ENCODE measurements at places on chromosomes 16 and 17.

- DNase-seq: no peak
Observed at GRCh38 chr16:8346294-8346693, 244.0 kb downstream of the TMEM114 start.

- peak; percentile 41 for DNase-seq
Observed at GRCh38 chr17:78725448-78726021, 56.5 kb downstream of the CYTH1 start.

DNA sequence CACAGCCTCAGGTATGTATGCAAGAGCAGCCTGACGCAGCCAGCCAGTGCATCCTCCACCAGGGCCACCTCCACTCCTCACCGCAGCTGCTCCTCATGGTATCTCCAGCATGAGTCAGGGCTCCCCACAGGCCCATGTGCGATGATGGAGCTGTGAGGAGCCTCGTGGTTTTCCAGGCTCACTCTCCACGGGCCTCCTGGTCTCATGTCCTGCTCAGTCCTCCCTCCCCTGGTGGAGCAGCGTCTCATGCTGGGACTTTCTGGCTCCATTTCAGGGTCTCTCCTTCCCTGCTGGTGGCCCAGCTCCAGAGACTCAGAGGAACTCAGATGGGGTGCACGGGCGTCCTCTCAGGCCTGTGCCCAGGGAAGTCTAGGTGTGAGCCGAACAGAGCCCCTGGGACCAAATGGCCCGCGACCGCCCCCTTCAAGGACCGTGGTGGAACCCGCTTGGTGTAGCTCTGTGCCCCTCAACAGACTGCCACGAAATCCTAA, 70.4 kb downstream of the METRNL start:
- no peak for DNase-seq

GRCh38 chr16:30428055-30428454, 1.8 kb downstream of the DCTPP1 start:
- no peak for DNase-seq

DNA sequence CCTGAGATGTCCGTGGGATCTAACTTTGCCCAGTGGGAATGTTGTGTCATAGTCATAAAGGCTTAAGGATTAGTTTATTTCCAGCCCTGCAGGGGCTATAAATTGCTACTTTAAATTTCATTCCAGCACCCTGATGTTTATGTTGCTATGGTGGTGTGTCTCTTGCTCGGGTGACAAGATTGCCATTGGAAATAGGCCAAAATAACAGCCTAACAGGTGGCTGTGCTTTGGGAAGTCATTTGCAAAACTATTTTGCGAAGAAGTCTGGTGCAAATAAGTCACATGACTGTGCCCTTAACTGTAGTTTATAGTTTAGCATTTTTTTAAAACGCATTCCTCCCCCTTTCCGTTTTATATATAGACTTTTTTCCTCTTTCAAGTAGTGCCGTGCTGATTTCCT, 23.1 kb downstream of the PITPNC1 start:
- no peak for DNase-seq

DNA sequence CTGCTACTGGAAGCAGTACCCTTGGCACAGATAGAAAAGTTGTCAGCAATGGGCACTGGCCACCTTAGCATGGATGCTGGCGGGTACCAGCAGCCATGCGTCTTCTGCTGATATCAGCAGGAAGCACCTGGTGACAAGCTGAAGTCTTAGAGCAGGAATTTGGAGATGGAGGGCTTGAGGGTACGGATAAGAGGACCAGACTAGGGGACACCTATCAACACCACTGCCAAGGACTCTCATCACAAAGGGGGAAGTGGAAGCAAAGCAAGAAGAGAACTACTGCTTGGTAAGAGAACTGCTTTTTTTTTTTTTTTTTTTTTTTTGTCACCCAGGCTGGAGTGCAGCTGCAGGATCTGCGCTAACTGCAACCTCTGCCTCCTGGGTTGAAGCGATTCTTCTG, 35.4 kb upstream of the LYRM9 start:
- no peak for DNase-seq

- DNase-seq: no peak
Observed at GRCh38 chr17:2624292-2624731, 30.9 kb downstream of the PAFAH1B1 start.

DNA sequence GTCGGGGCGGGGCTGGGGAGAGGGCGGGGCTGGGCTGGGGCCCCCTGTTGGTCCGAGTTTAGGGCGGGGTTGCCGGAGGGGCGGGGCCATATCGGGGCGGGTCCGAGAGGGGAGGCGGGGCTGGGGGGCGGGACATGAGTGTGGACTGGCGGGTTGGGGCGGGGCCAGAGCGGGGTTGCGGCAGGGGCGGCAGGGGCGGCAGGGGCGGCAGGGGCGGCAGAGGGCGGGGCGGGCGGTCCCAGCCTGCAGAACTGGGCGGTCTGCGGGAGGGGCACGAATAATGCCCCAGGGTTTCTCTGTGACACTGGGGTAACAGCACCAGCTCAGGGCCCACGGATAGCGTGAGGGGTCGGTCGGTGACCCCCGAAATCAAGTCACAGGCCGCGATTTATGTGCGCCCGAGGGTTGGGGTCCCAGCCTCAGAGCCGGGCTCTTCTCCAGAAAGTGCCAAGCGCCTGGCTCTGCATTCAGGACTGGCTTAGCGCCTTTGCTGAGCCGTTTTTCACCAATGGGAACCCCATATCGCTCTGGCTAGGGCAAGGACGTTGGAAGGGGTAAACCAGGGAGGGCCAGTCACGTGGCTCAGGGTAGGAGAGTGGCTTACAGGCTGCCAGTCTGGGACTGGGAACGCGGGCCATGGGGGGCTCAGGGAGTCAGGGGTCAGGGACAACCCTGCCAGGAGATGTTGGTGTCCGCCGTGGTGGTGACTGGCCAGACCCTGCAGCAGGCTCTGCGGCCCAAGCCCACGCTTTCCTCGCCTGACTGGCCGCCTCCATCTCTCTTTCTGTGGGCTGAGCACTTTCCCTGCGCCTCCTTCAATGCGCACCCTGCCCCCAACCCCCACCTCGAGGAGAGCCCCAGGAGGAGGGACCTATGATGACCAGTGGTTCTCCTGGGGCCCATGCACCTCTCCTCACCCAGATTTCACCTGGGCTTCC, 1.2 kb upstream of the METTL26 start:
- DNase-seq: peak; percentile 99

DNA sequence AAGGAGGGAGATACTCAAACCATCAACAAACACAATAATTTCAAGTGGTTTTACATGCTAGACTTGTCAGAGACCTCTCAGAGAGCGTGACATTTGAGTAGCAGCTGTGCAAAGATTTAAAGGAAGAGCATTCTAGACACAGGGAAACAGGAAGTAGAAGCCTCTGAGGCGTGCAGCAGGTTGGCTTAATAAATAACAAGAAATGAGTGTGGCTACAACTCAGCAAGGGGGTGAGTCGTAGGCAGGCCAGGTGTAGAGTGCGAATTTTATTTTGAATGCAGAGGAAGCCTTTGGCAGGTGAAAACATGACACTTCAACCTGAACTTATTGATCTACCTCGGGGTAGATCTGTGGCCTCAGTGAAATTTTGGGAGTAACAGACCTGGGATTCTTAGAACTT, 73.2 kb upstream of the MRTFB start:
- DNase-seq: peak; percentile 39

- peak; percentile 41 for DNase-seq
Observed at GRCh38 chr17:34378664-34379101, 15.7 kb upstream of the CCL1 start.

DNA sequence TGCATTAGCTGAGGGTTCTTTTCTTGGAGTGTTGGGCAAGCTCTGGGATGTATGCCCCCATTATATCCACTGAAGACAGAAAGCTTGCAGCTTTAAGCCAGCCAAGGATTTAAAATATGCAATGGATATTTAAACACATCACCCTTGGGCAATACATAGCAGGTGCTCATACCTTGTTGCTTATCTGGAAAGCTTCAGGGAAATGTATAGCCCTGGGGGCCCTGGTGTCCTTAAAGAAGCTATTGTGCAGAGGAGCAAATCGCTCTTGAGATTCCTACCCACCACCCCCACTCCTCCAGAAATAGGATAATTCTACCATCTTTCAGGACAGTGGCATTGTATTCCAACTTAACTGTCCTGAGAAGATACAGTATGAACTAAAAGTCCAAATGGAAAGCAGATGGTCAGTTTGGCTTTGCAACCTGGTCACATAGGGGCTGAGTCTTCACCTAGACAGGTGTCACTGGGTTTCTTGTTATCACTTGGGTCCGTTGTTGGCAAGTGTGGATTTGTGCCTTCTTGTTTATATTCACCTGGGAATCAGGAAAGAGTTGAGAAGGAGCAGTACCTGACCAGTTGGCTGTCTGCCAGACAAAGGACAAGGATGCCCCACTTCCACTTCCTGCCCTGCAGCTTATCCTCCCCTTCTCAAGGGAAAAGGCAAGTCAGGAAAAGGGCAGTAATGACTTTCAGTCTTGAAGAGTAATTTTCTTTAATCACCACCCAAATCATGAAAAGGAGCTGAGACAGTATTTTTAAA, 3.4 kb downstream of the ANKRD40CL start:
- no peak for DNase-seq

- DNase-seq: no peak
Observed at GRCh38 chr16:65045961-65046360, 75.9 kb downstream of the CDH11 start.

- no peak for DNase-seq
Observed at GRCh38 chr17:7355053-7355452, at the start of gene TMEM95. Gene TMEM95 (plus strand): TSS chr17:7355156. CDS start chr17:7355205, 49 bp downstream.

DNA sequence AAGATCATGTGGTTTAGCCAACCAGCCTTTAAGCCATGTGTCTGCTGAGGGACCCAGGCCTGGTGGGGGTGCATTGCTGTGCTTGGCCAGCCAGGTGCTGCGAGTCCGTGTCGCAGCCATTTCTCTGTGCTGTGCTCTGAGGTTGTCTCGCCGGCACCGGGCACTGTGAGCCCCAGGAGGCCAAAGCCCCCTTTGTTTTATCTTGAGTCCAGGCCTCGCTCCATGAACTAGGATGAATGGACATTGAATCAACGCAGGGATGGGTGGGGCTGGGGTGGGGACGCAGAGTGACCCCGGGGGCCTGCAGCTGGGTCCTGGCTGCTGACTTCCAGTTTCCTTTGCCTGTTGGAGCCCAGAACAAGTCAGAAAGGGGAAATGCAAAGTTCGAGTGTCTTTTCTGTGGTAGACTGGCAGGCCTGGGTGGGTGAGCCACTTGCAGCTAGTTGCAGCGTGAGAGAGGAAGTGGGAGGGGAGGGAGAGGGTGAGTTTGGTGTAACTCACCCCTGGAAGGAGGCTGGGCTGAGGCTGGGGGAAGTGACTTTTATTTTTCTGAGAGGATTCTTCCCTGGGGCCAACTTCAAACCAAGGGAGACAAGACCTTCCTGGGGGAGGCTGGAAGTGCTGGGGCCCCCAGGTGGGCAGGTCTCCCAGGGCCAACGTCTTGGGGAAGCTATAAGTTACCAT, 324.7 kb downstream of the SEC14L1 start:
- peak; percentile 84 for DNase-seq

- no peak for DNase-seq
Observed at GRCh38 chr17:44146375-44147346, 4.9 kb downstream of the HROB start.

GRCh38 chr17:9522074-9522473, 53.5 kb downstream of the STX8 start:
- DNase-seq: peak; percentile 15

DNA sequence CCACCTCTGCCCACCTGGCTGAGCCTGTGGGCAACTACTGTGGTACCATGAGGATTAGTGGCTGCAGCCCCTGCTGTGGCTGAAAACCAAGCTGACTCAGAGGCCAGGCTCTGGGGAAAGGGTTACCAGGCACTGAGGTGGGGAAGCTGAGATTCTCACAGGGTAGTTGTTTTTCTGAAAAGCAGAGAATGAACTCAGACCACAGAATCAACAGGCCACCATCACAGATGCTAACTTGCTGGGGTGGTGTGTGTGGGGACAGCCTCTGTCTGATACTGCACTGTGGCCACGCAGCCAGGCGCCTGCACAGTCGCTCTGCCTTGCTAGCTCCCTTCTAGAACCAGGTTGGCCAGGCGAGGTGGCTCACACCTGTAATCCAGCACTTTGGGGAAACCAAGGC, 28.8 kb downstream of the NPLOC4 start:
- DNase-seq: no peak

DNA sequence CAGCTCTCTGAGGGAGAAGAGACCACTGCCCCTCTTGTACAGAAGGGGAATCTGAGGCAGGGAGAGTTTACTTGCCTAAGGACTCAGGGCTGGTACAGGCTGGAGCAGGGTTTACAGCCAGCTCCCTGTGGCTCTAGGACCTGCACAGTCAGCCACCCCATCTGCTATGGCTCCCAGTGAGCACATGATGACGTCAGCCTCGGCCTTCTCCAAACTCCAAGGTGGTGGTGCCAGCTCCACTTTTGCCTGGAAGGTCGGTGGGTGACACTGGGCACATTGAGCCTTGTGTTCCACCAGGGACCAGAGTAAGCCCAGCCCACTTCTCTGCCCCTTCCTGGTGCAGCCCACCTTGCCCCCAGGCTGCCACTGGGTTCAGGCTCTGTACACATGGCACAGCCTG, 202.2 kb downstream of the ENGASE start:
- DNase-seq: no peak

DNA sequence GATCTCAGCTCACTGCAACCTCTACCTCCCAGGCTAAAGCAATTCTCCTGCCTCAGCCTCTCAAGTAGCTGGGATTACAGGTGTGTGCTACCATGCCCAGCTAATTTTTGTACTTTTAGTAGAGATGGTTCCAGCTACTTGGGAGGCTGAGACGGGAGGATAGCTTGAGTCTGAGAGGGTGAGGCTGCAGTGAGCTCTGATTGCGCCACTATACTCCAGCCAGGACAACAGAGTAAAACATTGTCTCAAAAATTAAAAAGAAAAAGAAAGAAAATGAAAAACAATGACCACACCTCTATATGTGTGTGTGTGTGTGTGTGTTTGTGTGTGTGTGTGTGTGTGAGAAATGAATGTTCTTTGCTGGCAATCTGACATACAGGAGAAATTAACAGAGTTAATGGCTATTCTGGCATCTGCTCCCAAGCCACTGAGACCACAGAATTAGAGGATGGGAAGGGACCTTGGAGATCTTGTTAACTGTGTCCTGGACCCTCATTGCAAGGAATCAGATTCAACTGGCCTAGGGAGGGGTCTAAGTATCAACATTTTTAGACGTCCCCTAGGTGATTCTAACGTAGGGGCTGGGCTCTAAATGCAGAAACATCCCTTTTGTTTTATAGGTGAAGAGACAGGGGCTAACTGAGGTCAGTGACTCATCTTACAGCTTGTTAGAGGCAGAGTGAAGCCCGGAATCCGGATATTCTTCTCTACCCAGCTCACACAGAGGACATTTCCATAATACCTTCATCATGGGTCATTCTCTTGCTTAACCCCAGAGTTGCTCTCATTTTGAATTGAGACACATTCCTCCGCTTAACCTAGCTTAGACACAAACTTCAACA, 16.4 kb upstream of the MARCHF10 start:
- no peak for DNase-seq

DNA sequence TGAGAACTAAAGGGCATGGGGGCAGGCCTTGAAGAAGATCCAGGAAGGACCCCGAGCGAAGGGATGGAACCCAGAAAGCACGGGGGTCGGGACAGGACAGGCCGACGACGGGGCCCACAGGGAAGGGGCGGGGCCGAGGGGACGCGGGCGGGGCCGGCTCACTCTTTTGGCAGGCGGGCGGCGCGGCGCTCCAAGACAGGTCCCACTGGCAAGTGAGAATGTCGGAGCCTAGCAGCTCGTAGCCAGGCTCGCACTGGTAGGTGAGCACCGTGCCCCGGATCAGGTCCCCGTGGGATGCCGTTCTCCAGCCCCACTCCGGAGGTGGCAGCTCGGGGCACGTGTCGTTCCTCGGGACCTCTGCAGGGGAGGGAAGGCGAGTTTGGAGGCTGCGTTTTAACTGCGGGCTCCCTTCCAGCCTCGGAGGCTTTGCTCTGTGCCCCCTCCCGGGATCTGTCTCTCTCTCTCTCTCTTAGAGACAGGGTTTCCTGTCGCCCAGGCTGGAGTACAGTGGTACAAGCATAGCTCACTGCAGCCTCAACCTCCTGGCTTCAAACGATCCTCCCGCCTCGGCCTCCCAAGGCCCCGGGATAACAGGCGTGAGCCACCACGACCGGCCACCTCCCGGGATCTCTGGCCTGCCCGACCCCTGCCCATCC, 13.7 kb upstream of the CDIPT start:
- DNase-seq: no peak

Data from GM12891 (cell line).